ENCODE measurements at places on chromosomes 13 and 19. TPM values are rescaled to one million over a fixed set of nuclear protein-coding genes. Genes with fewer than 3 reads are reported as not detected.

TGFB1 gene
- total RNA-seq = 35.2 TPM

- no peak for DNase-seq
These were observed 125.5 kb downstream of the POSTN start for GRCh38 chr13:37473035-37473434.

DNA sequence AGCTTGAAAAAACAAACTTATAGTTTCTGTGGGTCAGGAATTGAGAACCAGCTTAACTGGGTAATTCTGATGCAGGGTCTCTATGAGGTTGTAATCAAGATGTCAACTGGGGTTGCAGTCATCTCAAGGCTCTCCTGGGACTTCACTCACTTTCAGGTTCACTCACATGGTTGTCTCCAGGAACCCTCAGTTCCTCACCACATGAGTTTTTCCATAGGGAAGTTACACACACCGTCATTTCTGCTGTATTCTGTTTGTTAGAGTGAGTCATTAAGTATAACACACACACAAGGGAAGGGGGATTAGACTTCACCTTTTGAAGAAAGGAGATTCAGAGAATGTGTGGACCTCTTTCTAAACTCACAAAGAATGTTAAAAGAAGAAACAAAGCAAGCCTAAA lies 34.9 kb upstream of the MLNR start:
- DNase-seq = no peak

- no peak for DNase-seq
These were observed 4.7 kb downstream of the DNMT1 start for GRCh38 chr19:10190026-10190425.

Data from kidney epithelial cell (primary cell).